Activated CD8-positive, alpha-beta T cell treated with anti-CD3 and anti-CD28 coated beads for 36 hours (primary cell): ENCODE measurements at places on chromosomes 6 and 20. TPM values are rescaled to one million over a fixed set of nuclear protein-coding genes. Genes with fewer than 3 reads are reported as not detected.

SCAND1 gene
- total RNA-seq, result 49.2 TPM

CLVS2 gene
- not detected for total RNA-seq

ANGPT4 gene
- not detected for total RNA-seq

MYLK2 gene
- total RNA-seq, result 0.13 TPM

BTN2A1 gene
- total RNA-seq, result 16.2 TPM

TENT5A gene
- 1.2 TPM for total RNA-seq

TOMM34 gene
- 60.5 TPM for total RNA-seq

HMGN3 gene
- 45.6 TPM for total RNA-seq

SPTLC3 gene
- 0.77 TPM for total RNA-seq

MUC22 gene
- total RNA-seq, result not detected

CRISP2 gene
- total RNA-seq, result not detected

DNMT3B gene
- 2.9 TPM for total RNA-seq

LKAAEAR1 gene
- total RNA-seq, result 0.43 TPM

PDYN gene
- total RNA-seq, result not detected

IMPG1 gene
- total RNA-seq, result not detected

TAAR6 gene
- not detected for total RNA-seq

OLIG3 gene
- total RNA-seq, result 0.61 TPM

TNFRSF6B gene
- not detected for total RNA-seq

KCNQ5 gene
- total RNA-seq, result 14.9 TPM

KCNG1 gene
- total RNA-seq, result 1.8 TPM

ZBTB46 gene
- 0.38 TPM for total RNA-seq

OPRL1 gene
- 0.63 TPM for total RNA-seq

FAM184A gene
- total RNA-seq, result 3.2 TPM

SLC26A8 gene
- not detected for total RNA-seq

SLC18B1 gene
- 8.5 TPM for total RNA-seq

BCL2L1 gene
- total RNA-seq, result 182 TPM

ZNF341 gene
- 4.3 TPM for total RNA-seq

PLCG1 gene
- 259 TPM for total RNA-seq

EYA4 gene
- total RNA-seq, result not detected

CDKN1A gene
- total RNA-seq, result 42.3 TPM

SOBP gene
- 0.77 TPM for total RNA-seq

SLC2A10 gene
- not detected for total RNA-seq

C2 gene
- total RNA-seq, result 1.4 TPM

C6orf15 gene
- total RNA-seq, result not detected

SLC35D3 gene
- total RNA-seq, result not detected

GGTLC1 gene
- total RNA-seq, result not detected

OR2J1 gene
- not detected for total RNA-seq

ARHGAP40 gene
- total RNA-seq, result not detected

RIPOR2 gene
- total RNA-seq, result 96.3 TPM

FGD2 gene
- total RNA-seq, result 1.6 TPM

SEMG1 gene
- total RNA-seq, result not detected

PRR18 gene
- total RNA-seq, result 0.27 TPM

ENPP5 gene
- 0.68 TPM for total RNA-seq

PTCHD4 gene
- total RNA-seq, result not detected

SALL4 gene
- 0.74 TPM for total RNA-seq

TRIM15 gene
- not detected for total RNA-seq

RAET1L gene
- total RNA-seq, result not detected

PGC gene
- total RNA-seq, result not detected

ZNF334 gene
- total RNA-seq, result 4.2 TPM

TAP2 gene
- total RNA-seq, result 113 TPM

FYN gene
- total RNA-seq, result 384 TPM

PPIL6 gene
- total RNA-seq, result 0.38 TPM

PLCB4 gene
- not detected for total RNA-seq

CRISP3 gene
- not detected for total RNA-seq

C6orf58 gene
- not detected for total RNA-seq

SLC25A27 gene
- 0.85 TPM for total RNA-seq

CD2AP gene
- total RNA-seq, result 29.2 TPM

RWDD2A gene
- total RNA-seq, result 1.5 TPM

MPIG6B gene
- 0.65 TPM for total RNA-seq
